Epithelial cell of proximal tubule (primary cell): ENCODE measurements at places on chromosomes 7 and 10. TPM values are rescaled to one million over a fixed set of nuclear protein-coding genes. Genes with fewer than 3 reads are reported as not detected.

The SEC61G gene
- total RNA-seq: 295 and 716 TPM in 2 replicates

The HMX3 gene
- total RNA-seq: not detected in 2 replicates

The LRRC17 gene
- 7.8 and 32.3 TPM in 2 replicates for total RNA-seq

The PRLHR gene
- total RNA-seq: not detected in 2 replicates

The HPS6 gene
- total RNA-seq: 47.6 and 52.6 TPM in 2 replicates

The CCNY gene
- total RNA-seq: 27.2 and 38.1 TPM in 2 replicates
